ENCODE measurements at places on chromosomes 7 and 10. TPM values are rescaled to one million over a fixed set of nuclear protein-coding genes. Genes with fewer than 3 reads are reported as not detected.

NFKB2 gene
- 4.4 TPM for total RNA-seq

SLC39A12 gene
- 0.14 TPM for total RNA-seq

PIK3CG gene
- 7.4 TPM for total RNA-seq

ENTPD1 gene
- total RNA-seq, result 6.0 TPM

TET1 gene
- 1.6 TPM for total RNA-seq

- DNase-seq, result no peak
Measured at GRCh38 chr10:4125776-4126175, 340.8 kb upstream of the KLF6 start.

DNA sequence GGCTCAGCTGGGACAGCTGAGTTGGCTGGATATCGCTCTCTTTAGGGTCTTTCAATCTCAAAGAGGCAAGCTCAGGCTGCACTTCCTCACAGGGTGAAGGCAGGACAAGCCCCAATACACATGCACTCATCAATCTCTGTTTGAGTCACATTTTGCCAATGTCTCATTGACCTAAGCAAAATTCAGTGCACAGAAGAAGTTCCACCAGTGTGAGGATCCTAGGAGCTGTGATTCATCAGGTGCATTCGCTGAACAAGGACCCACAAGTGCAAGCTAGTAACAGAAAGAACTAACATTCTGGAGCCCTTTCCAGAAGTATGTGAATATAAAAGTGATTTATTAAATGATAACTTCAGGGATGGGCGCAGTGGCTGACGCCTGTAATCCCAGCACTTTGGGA lies 477.2 kb downstream of the GPAM start:
- no peak for DNase-seq

DNA sequence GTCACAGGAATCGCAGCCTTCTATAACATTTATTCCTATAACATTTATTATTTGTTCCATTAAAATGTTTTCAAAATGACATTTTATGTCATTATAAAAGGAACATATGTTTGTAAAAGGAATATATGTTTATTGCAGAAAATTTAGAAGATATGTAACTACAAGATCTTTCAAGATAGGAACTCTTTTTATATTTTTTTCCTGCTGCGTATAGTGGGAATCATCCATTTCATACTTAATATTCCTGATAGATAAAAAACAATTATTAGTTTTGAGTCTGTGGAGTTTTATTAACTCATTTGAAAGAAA lies 55.6 kb downstream of the CCNY start:
- no peak for DNase-seq

DNA sequence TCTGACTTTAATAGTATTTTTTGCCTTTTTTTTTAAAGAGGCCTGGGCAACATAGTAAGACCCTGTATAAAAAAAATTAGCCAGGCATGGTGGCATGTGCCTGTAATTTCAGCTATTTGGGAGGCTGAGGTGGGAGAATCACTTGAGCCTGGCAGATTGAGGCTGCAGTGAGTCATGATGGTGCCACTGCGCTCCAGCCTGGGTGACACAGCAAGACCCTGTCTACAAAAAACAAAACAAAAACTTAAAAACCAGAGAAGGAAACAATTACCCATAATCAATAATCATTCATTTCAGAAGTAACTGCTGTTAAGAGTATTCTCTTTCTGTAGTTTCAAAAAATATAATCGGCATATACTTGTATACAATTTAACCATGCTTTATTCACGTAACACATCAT lies 28.0 kb downstream of the VPS26A start:
- DNase-seq, result no peak

- no peak for DNase-seq
Measured at GRCh38 chr7:52325237-52325636, 710.2 kb upstream of the POM121L12 start.

- DNase-seq, result no peak
Measured at GRCh38 chr7:116317907-116318306, 107.6 kb downstream of the TES start.

DNA sequence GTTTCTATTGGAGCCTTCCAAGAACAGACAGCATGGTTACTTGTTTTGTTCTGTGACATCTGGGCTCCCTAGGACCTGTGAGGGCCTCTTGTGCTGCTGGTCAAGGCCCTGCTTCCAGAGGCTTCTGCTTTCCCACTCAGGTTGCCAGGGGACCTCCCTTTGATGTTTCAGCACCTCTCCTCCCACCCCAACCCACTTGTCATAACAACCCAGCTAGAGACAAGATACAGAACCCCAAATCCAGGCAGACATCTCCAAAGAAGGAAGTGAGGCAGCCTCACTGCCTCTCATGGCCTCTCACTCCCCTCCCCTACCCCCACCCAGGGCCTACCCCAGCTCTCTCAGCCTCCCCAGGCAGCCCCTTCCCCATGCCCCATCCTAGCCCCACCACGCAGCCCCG lies 11.3 kb downstream of the NFKB2 start:
- DNase-seq, result no peak

DNA sequence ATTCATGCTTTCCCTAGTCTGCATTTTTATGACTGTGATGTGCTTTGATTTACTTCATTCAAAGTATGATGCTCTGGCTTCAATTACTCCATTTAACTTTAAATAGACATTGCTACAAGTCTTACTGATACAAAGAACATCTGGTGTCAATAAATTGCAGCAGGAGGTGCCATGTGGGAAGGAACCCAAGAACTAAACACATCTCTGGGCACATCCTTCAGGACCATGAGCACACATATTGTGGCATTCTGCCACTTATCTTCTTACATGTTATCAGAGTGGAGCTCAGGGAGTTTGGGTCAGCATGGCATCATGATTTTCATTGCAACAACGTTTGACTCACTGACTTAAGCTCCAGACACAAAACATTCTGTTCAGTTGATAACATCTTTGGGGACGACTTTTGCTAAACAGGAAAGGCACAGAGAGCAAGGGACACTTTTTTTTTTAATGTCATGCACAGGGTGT lies 227.0 kb downstream of the DKK1 start:
- no peak for DNase-seq

DNA sequence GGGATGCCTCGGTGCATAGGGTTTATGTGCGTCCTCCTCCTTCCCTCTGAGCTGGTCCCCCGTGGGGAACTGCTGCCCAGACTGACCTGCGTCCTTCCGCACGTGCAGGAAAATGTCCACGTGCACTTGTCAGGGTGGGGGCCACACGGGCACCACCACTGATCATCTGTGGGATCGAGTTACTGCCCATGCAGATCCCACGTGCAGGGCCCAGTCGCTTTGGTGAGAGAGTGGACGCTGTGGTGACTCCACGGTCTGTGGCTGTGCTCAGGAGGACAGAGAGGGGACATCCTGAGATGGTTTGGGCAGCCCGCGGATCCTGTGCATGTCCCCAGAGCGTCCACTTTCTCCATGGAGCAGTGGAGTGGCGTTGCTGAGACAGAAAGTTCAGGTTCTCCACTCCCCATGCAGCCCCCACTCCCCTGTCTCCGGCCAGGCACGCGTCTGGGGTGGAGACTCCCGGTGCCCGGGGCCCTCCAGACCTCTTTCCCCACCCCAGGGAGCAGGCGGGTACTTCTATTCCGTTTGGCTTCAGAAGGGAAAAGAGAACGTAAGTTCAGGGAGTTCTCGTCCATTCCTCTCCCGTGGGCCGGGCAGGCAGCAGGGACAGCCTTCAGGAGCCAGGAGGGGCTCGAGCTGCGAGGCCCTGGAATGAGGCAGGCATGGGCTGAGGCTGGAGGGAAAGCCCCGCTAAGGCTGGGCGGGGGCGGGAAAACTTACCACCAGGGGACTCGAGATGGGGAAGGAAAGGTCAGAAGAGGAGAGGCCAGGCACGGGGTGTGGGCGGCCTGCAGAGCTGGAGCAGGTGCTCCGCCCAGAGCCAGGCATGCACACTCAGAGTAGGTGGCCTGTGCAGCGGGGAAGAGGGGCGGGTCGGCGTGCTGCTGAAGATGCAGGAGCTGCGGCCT lies 59.9 kb downstream of the EGFR start:
- peak; percentile 81 for DNase-seq

GRCh38 chr7:107501593-107501992 lies 31.7 kb downstream of the GPR22 start:
- DNase-seq, result peak; percentile 23

- no peak for DNase-seq
Measured at GRCh38 chr7:128108641-128109423, 77.6 kb upstream of the LRRC4 start.

DNA sequence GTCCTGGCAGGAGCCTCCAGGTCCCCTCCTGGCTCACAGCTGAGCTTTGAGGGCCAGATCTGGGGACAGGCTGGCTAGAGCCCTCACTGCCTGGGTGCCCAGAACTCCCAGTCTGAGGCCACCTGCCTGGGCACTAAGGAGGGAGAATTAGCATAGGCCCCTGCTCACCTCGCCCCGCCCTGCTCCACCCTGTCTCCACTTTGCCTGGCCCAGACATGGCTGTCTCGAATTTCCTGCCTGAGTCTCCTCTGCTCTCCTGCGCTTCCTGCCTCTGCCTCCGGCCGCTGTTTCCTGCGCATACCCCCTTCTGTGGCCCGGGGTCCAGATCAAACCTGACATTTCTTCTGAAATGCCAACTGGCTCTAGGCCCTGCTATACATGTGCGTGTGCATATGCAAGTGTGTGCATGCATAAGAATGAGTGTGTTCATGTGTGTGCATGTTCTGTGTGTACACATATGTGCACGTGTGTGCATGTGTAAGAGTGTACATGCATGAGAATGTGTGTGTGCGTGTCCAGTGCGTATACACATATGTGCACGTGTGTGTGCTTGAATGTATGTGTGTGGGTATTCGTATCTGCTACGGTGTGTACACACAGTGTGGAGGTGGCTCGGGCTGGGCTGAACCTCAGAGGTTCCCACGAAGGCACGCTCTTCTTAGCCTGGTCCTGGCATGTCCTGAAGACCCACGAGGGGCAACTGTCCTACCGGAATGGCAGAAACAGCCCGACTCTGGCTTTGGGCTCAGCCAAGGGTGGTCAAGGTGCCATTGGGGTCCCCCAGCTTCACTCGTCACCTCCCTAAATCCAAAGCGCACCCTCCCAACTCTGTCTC lies 64.9 kb downstream of the MYL10 start:
- DNase-seq, result peak; percentile 20

DNA sequence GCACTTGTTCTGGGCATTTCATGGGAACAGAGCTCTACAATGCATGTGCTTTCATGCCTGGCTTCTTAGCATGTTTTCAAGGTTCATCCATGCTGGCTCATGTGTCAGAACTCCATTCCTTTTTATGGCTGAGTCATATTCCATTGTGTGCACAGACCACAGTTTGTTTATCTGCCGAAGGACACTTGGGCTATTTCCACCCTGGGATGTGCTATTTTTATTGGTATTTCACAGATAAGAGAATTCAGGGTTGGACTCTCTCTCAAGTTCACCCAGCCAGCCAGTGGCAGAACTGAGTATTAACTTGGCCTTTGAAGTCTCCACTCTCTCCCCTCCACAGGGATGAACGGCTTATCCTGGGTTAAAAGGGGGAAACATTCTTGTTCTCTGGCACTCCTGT lies 190.7 kb upstream of the GPR26 start:
- DNase-seq, result no peak

GRCh38 chr10:6624392-6624791 lies 44.3 kb upstream of the PRKCQ start:
- no peak for DNase-seq
